ENCODE measurements at places on chromosomes 2 and 18.

DNA sequence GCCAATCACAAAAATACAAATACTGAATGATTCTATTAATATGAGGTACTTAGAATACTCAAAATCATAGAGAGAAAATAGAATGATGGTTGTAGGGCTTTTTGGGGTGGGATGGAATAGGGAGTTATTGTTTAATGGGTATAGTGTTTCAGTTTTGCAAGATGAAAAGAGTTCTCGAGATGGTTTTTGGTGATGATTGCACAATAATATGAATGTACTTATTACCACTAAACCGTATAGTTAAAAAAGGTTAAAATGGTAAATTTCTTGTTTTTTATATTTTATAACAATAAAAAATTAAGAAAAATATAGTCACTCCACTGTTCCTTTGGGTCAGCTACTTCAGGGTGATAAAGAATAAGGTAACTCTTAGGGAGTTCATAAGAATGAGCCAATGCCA lies 560.1 kb downstream of the TDRD15 start:
- no peak for DNase-seq

DNA sequence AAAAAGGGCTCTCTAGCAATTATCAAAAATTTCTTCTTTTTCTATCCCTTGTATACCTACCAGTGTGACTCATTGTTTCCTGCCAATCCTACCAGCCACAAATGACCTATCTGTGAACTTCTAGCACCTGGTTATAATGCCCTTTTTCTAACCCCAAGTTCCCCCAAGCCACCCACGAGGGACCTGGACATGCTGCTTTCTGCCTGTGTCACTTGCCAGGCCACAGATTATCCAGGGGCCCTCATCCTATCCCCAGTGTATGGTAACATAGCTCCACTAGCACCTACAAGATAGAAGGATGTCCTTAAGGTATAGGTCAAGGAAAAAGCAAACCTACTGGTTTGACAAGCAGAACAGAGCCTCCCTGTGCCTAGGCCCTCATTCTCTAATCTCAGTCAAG lies 26.8 kb downstream of the AAK1 start:
- no peak for DNase-seq

- no peak for DNase-seq
These were observed 531.8 kb upstream of the ID2 start for GRCh38 chr2:8149985-8150539.

DNA sequence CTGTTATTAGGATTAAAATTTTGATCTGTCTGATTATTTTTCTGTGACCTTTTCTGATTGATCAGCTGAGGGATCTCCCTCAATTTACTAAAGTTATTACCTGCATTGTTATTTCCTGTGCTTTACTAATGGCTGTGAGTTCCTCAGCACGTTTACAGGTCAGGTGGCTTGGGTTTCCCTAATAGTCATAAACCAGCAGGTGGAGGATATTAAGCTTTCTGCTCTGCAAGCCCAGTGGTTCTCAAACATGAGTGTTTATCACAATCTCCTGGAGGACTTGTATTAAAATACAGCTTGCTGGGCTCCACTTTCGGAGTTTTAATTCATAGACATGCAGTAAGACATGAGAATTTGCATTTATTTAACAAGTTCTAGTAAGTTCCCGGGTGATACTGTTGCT lies 22.4 kb upstream of the UGP2 start:
- no peak for DNase-seq

DNA sequence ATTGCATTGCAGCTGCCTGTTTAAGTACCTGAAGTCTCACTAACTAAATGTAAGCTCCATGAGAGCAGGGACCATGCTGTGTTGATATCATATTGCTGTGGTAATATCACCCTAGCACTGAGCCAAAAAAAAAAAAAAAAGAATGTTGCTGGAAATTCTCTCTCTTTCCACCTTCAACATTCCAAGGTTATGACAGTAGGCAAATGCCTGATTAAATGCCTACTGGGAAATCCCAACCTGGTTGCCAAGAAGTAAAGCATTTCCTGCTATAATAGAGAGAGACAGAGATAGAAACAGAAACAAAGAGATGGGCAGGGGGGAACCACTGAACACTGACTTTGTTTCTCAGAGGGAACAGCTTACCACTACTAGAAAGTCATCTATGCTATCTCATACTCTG lies 1604.2 kb downstream of the LRP1B start:
- DNase-seq, result no peak

- DNase-seq, result no peak
These were observed 20.9 kb upstream of the RAB11FIP5 start for GRCh38 chr2:73133566-73134197.

DNA sequence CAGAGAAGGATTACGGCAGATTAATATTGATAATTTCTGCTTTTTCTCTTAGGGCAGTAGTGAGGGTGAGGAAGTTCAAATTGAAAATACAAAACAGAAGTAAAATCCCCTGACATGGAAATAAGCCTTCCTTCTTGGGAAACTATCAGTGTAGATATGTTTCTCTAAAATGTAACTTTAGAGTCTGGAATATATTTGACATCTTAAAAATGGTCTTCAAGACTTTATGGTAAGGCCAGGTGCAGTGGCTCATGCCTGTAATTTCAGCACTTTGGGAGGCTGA lies 33.0 kb downstream of the INPP5D start:
- DNase-seq, result no peak

DNA sequence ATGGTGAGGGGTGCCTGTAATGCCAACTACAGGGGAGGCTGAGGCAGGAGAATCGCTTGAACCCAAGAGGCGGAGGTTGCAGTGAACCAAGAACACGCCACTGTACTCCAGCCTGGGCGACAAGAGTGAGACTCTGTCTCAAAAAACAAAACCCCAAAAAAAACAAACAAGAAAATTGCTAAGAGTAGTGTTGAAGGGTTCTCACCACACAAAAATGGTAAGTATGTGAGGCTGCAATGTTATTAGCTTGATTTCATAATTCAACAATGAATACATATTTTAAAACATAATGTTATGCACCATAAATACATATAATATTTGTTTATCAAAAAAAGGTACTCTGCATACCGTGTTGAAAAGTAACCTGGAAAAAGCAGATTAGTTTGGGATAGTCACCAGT lies 45.8 kb downstream of the PSMG2 start:
- DNase-seq, result no peak

DNA sequence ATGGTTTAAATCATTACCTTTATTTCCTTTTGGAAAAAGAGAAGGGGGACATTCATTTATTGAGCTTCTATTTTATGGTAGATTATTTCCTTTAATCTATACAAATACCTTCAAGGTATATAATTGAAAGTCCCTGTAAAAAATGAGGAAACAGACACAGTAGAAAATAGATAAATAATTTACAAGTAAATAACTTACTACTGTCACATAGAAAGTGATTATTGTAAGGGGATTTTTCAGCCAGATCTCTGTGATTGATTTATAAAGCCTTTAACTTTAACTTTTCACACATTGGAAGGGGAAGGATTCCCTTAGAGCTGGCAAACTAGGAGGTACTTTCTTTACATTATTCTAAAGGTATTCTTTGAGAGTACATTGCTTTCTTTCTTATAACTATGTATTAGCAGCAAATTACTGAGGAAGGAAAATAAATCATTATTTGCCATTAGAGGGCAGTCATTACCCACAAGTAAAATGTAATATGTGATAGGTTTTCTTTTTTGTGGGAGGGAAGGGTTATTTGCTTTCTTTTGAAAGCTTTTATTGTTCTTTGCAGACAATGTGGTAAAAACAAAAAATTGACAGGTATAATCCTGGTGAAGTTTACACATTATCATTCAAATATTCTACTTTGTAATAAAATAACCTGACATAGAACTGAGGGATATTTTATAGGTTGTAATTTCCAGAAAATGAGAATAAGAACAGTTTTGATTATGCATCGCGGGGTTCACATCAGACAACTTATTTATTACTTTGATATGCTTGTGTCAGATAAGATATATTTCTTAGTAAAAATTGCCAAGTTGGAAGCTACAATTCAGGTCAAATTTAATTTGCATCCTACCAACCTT lies 24.8 kb upstream of the RPE start:
- DNase-seq, result no peak

- no peak for DNase-seq
These were observed 35.5 kb upstream of the SP5 start for GRCh38 chr2:170679607-170680079.

GRCh38 chr2:201262718-201263117 lies 2.4 kb downstream of the CASP8 start:
- DNase-seq, result no peak

- DNase-seq, result no peak
These were observed 127.4 kb downstream of the TGIF1 start for GRCh38 chr18:3577281-3577855.

DNA sequence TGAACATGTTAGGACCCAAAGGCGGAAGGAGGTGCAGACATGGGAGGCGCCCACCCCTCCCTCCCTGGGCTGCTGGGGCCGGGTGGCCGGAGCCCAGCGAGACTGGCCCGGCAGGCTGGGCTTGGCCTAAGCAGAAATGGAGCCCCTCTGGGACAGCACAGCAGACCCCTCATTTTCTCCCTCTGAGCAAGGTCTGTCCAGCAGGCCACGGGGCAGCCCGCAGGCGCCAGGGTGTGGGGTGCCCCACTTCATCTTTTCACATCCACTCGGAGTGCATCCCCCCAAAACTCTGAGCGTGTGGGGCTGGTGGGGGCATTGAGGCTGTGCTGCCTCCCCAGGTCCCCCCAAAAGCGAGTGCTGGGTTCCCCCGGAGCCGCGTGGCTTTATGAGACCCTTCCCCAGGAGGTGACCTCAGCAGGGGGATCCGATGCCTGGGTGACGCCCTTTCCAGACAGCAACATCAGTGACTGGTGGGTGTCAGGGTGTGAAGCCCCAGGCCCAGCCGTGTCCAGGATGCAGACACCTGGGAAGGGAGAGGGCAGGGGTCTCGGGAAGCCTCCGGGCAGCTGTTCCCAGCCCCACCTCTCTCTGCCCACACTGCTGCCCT lies 36.7 kb upstream of the GPC1 start:
- DNase-seq, result peak; percentile 64

DNA sequence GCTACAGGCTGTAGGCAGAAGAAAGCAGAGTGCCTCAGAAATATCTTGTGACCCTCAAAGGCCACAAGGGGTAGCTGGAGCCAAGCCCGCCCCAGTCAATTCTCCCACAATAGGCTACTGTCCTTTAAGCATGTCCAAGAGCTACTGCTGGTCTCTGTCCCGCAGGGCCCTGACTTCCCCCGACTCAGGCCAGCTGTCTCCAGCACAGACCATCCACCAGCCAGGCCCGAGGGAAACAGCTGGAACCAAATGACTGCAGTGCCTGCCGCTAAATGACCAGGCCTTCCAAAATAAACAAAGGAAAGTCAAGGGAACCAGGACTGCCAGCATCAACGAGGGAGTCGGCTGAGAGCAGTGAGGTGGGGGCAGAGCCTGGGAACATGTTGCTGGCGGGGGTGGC lies 36.7 kb downstream of the MCFD2 start:
- no peak for DNase-seq

DNA sequence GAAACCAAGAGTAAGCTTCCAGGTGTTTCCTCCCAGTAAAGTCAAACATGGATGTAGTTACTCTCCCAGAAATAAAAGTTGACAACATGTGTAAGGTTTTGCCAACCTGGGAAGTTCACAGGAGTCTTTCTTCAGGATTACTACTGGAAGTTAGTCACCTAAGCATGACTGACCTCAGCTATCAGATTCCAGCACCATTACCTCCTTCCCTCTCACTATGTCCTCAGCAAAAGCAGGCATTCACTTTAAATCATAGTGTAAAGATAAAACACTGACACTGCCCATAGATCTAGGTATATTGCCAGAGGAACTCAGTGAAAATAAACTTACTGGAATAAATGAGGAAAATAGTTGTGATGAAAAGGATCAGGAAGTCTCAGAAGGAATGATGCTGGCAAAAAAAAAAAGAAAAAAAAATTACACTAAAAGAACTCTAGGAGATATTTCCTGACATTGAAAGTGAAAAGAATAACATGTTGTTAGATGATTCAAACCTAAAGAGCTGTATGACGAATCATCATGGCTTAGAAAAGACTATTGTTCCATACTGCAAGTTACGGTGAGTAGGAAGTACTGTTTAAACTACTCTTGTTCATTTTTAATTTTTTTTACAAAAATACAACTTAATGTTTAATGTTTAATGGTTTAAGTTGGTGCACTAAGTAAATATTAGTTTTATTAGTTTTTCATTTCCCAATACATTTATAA lies 484.5 kb upstream of the ZNF804A start:
- no peak for DNase-seq

- DNase-seq, result no peak
These were observed 735.2 kb downstream of the MBD2 start for GRCh38 chr18:53489266-53489665.

DNA sequence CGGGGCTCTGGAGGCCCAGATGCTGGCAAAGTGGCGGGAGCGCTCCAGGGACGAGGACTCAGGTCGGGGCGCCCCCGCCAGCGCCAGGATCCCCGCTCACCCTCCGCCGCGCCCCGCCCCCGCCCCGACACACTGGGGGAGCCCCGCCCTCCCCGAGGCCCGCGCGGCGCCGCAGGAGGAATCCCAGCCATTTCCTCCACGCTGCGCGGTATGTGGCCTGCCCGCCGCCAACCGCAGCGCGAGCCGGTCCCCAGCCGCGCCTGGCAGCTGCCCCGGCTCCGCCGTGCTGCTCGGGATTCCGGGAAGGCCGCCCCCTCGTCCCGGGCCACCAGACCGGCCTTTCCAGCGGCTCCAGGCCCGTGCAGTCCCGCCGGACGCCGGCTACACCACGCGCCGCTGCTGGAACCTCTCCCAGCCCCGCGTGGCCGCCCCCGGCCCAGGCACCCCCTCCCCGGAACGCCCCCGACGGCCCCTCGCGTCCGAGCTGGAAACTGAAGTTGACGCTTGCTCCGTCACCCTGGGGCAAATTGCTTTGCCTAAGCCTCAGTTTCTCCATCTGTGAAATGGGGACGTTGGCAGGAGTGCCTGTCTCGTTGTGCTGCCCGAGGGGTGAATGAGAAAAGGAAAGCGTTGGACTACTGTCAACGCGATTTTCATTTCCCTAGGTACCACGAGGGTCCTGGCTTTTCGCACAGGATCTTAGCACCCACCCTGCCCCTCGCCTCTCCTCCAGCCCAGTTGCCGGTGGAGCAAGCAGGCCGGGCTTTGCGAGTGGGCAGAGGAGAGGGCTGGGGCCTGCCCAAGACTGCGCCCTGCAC lies 53.6 kb downstream of the PKDCC start:
- peak; percentile 82 for DNase-seq

- DNase-seq, result no peak
These were observed 146.5 kb downstream of the AGAP1 start for GRCh38 chr2:235640377-235640776.

GRCh38 chr2:2845806-2846315 lies 514.8 kb upstream of the MYT1L start:
- no peak for DNase-seq

GRCh38 chr2:54364409-54364808 lies 91.7 kb upstream of the SPTBN1 start:
- no peak for DNase-seq

DNA sequence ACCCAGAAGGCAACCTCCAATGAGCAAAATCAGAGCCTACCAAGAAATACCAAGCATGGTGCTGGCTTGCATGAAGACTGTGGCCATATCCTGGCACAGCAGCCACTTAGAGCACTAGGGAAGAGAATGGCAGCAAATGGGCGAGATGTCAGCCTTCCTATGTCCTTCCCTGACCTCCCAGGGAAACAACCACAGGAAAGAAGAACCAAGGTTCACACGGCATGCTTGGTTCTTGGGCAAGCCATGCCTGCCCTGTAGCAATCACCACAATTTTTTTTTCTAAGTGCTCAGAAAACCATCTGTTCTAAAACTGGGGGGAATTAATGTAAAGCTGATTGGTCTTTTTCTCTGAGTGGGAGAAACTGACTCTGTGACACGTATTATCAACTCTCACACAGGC lies 27.8 kb downstream of the GALNT14 start:
- DNase-seq, result no peak
